Inflammatory macrophage treated with lipopolysaccharide for 1 hour (primary cell): ENCODE measurements at places on chromosomes 16 and 17.
A peak's percentile ranks its signal among the peaks of the same experiment; 100 is the strongest.

DNA sequence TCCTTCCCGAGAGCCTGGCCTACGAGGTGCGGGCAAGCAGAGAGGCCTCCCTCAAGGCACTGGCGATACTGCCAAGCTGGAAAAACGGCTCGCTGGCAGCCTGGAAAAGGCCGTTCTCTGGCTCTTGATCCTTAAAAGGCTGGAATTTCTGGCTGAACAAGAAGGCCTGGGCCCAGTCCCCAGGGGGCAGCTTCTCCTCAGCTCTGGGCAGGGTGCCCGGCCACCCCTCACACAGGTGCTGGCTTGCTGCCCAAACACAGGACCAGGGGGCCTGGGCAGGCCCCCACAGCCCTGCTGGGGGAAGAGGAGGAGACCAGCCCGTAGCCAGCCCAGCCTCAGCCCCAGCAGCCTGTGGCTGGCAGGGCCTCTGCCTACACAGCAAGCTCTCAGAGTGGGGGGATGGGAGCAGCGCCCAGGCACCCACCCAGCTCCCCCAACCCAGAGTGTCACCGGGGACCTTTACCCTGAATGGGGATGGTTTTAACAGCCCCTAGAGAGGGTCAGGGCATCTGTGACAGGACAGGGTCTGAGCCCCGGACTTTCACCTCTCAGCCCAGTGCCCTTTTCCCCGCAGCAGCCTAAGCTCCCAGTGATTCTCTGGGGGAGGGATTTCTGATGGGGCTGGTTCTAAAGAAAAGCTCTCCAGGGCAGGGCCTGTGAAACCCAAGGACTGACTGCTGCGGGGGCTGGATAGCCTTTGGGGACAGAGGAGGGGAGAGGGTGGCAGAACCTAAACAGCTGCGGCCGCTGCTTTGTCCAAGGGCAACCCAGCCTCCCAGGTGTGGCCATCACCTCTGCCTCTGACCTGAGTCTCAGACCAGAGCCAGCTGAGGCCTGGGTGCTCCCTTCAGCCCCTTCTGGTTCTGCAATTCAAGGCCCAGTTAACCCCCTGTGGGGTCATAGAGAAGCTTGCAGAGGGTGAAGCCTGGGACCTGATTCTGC, 38.6 kb upstream of the TOB1 start:
- no peak for DNase-seq

DNA sequence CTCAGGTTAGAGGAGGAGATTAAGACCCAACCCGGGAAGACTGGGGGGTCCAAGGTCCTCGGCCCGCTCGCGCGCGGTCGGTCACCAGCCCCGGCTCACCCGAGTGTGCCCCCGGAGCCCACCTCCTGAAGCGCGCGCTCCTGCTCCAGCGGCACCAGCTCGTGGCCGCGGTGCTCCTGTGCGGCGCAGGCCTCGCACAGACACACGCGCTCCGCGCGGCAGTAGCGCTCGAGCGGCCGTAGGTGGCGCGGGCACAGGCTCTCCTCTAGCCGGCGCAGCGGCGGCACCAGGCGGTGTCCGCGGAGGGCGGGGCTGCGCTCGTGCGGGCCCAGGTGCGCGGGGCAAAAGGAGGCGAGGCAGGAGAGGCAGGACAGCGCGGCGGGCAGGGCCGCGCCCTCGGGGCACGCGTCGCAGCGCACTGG, 618 bp downstream of the TRIM47 start:
- DNase-seq = peak; percentile 39

- DNase-seq = no peak
These were observed 187.2 kb upstream of the CHMP6 start for GRCh38 chr17:80804466-80804865.

DNA sequence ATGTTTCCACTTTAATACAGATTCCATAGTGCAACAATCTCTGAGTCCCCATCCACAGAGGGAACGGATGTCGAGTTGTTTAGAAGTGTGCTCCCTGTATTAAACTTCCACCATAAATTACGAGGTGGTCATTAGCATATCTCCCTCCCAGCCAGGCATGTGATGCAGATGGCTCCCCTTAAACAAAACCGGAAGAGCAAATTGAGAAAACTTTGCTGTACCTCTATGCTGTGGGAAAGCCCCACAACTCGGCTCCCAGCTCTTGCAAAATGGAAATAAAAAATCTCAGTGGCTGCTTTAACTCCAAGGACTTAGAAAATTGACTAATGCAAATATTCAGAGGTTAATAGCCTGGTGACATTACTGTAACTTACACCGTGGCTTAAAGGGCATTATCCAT, 290.9 kb downstream of the MAF start:
- DNase-seq = peak; percentile 31

DNA sequence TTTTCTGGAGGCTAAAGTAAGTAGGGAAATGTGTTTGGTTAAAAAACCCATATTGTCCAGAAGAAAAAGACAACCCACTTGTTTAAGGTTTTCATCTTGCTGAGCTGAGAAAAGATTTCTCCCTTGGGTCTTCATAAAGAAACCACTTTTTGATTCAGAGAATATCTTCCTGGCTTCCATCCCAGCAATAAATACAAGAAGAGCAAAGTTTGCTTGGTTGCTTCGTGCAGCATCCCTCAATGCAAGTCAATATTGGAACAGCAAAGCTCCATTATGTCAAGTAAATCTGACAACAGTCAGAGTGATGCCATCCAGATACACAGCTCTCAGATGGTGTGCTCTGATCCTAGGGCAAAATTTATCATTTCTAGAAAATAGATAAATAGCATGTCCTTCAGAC, 118.9 kb upstream of the PIRT start:
- no peak for DNase-seq

DNA sequence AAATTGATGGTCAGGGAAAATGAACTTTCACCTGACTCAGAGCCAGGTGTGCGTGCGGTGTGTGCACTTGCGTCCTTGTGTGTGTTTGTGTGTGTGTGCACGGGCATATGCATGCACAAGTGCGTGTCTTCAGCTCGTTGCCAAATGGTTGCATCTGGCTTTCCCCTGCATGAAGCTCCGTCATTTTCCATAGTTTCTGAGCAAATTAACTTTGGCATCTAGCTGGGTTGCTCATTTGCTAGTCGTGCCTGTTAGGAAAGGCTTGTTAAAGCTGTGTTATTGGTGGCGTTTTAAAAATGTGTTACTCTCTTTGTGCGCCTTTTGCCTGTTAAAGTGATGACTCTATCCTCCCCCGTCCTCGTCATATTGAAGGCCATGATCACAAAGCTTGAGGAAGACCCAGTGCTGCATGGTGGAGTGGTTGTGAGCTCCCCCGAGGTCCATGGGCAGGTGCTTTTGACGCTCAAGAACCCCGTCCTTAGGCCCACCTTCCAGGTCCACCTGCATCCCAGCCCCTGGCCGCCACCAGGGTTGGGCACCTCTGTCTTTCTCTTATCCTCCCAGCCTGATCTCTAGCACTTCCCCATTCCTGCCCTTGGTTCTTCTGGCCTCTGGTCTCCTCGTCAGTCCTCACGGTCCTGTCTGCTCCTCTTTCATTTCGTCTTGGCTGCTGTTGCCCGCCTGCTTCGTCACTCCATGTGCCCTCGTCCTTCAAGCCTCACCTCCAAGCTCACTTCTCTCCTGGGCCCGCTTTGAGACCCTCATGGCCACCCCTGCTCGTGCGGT, 355.8 kb downstream of the SNX29 start:
- no peak for DNase-seq

DNA sequence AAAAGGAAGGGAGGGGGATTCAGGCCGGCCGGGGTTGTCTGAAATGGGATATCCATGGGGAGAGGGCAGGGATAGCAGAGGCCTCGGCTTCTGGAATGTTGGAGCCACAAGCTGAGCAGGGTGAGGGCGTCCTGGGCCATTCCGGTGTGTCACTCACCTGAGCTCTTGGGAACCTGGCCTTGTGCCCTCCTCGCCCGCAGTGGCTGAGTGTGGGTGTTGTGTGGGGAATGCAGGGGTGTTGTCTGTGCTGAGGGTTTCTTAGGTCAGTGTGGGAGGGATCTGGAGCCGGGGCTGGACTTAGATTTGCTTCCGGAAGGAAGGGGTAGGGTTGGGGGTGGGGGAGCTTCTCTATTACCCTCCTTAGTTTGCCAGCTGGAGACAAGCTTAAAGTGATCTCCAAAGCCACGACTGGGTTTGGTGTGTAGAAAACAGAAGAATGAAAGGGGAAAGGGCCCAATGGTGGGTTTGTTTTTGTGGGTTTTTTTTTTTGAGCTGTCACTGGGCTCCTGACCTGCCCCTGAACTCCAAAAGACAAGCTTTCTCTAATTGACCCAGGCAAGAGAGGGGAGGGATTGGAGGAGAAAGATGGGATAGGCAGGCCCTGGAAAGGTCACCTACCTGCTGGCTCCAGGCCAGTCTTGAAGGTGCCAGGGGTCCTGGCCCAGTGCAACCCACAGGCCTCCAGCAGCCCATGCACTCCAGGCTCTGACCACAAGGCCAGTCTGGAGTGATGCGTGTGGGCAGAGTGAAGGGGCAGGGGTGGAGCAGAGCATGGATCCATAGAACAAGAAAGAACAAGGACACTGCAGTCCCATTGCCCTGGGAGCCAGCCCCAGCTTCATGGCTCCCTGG, at the start of gene SULT1A2:
TSS of gene SULT1A2 (minus strand) at position 211 of the 852 bp plus-strand sequence. CDS start 1,120 bp downstream, outside the sequence.
- no peak for DNase-seq

GRCh38 chr16:59690216-59690615, 956.1 kb upstream of the GOT2 start:
- DNase-seq = no peak

- no peak for DNase-seq
These were observed 39.3 kb upstream of the YPEL2 start for GRCh38 chr17:59292174-59292523.

- DNase-seq = no peak
These were observed 45.0 kb downstream of the KANSL1 start for GRCh38 chr17:46148247-46148646.
